Fibroblast of upper back skin (primary cell): ENCODE measurements at places on chromosomes 5 and 9.

DNA sequence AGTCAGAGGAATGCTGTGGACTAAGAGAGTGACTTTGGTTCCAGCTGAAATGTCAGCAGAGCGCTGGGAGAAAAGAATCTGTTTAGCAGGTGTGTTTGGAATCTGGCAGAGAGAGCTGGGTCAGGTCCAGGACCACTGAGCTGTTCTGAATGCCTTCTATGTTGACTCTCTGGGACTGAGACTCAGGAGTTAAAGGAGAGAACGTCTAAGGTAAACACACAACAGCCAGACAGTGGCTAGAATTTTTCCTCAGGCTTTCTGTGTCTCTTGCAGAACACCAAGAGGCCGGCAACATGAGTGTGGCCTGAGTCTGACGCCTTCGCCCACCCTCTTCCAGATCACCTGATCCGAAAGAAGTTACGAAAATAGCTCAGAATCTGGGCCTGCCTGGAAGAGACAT, 107.2 kb upstream of the ZNF462 start:
- no peak for DNase-seq

GRCh38 chr5:39570403-39571027, 145.7 kb upstream of the DAB2 start:
- peak; percentile 62 for DNase-seq

GRCh38 chr9:127053960-127054359, 68.5 kb downstream of the ANGPTL2 start:
- DNase-seq: no peak

GRCh38 chr5:54761213-54761701, 224.1 kb downstream of the ESM1 start:
- peak; percentile 100 for DNase-seq

GRCh38 chr5:142544946-142545649, 140.8 kb downstream of the FGF1 start:
- DNase-seq: peak; percentile 40

DNA sequence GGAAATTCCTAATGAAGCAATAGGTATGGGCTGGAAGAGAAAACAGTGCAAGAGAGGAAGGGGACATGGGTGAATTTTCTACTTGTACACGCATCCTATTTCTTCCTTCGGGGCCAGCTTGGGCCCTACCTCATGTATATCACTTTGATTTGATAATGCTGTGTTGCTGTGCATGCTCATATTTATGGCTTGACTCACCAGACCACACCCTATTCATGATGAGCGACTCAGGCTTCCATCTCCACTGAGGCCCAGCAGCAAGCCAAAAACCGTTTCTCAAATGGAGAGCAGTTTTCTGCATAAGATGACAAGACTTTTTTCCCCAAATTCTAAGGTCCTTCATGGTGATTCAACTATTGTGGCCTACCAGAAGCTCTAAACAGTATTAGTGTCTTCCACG, 2039.1 kb upstream of the CDH9 start:
- no peak for DNase-seq

DNA sequence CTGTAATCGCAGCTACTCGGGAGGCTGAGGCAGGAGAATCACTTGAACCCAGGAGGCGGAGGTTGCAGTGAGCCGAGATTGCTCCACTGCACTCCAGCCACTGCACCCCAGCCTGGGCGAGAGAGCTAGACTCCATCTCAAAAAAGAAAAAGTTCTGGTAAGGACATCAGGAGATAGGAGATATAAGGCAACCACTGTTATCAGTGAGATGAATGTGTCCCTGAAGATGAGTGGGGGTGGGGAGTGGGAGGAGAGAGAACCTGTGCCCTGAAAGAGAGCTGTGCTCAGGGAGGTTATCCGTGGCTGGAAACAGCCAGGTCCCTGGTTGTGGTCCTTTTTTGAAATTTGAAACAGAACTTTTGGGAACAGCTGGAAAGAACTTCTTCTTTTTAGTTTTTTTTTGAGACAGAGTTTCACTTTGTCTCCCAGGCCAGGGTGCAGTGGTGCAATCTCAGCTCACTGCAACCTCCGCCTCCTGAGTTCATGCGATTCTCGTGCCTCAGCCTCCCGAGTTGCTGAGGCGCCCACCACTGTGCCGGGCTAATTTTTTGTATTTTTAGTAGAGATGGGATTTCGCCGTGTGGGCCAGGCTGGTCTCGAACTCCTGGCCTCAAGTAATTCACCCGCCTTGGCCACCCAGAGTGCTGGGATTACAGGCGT, 2.6 kb downstream of the PTPA start:
- DNase-seq: no peak

DNA sequence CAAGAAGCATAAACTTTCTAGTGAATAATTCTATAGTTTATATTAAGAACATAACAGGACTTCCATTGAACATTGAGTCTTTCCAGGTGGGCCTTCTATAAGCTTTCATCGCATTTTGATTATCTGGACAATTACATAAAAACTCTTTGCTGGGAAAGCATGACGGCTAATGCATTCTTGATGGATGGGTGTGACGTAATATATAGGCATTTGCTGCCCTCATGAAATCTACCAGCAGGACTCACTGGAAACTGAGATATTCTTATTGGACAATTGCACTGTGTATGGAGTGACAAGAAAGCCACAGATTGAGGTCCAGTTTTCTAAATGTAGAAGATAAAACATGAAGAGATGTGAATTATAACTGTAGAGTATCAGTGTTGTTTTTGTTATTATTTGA, 15.0 kb downstream of the PTPRD start:
- DNase-seq: no peak

GRCh38 chr5:34452170-34452828, 203.8 kb upstream of the RAI14 start:
- DNase-seq: peak; percentile 49

GRCh38 chr9:4666042-4666699, at the start of gene SPATA6L:
SPATA6L (minus strand) TSS chr9:4666480; CDS start chr9:4666250, 230 bp downstream.
- DNase-seq: peak; percentile 29

DNA sequence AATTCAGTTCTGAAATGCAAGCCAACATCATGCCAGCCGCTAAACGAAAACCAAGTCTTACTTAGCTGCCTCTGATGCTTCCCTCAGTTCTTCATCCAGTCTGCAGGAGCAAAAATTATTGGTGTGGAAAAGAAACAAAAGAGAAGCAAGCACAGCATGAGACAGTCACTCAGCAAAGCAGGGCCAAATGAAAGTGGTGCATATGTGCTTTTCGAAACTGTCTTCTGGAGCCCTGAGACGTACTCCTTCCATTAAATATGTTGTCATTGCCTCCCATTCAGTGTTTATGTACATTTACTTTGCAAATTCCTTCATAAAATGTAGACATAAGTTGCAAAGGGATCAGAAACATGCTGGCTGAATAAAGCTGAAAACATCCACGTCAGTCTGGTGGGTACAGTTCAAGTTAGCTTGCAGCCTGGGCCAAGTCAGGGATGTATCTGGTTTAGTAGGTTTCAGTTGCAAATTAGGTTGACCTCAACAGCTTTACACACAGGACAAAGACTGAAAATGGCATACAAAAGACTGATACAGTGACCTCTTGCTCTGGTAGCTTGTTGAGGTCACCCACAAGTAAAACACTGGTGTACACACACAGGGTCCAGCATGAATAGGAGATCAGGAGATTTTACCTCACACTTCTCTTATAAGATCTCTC, 139.7 kb upstream of the PCA3 start:
- no peak for DNase-seq

GRCh38 chr5:156783092-156783491, 67.0 kb upstream of the PPP1R2B start:
- DNase-seq: no peak

GRCh38 chr5:16826379-16827125, 109.5 kb downstream of the MYO10 start:
- DNase-seq: no peak

GRCh38 chr5:131281133-131281867, 17.4 kb downstream of the CDC42SE2 start:
- DNase-seq: no peak

DNA sequence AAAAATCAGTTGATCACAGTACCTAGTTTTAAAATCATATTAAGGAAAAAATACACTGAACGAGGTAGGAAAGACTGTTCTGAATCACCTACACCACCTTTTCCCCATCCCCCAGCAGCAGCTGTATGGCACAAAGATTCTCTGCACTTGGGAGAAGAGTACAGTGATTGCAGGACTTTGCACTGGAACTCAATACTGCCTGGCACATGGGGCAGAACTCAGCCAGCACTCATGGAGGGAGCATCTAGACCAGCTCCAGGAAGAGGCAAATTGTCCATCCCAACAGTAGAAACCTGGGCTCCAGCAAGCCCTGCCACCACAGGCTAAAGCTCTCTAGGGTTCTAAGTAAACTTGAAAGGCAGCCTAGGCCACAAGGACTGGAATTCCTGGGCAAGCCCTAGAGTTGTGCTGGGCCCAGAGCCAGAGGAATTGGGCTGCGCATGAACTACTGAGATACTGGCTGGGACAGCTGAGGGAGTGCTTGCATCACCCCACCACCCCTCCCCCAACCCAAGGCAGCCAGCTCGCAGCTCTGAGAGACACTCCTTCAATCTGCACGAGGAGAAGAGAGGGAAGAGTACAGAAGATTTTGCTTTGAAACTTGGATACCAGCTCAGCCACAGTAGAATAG, 654.4 kb upstream of the CDH6 start:
- DNase-seq: peak; percentile 43

GRCh38 chr5:32068561-32068960, 105.6 kb downstream of the GOLPH3 start:
- no peak for DNase-seq

GRCh38 chr9:126860077-126860756, at the start of gene ZBTB34:
ZBTB34 (plus strand) TSS chr9:126860639; CDS start chr9:126879400, 18,761 bp downstream.
- DNase-seq: peak; percentile 46

DNA sequence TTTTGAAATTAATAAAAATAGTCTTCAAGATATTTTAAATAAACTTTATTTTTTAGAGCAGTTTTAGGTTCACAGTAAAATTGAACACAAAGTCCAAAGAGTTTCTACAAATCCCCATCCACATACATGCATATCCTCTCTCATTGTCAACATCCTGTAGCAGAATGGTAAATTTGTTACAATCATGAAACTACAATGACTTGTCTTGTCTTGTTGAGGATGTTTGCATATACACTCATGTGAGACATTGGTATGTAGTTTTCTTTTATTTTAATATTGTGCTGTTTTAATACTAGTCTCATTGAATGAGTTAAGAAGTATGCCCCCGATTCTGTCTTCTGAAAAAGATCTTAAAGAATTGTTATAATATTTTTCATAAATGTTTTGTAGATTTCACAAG, 447.0 kb upstream of the EDIL3 start:
- no peak for DNase-seq

- DNase-seq: peak; percentile 53
Observed at GRCh38 chr5:135426102-135427082, 20.8 kb downstream of the DCANP1 start.

DNA sequence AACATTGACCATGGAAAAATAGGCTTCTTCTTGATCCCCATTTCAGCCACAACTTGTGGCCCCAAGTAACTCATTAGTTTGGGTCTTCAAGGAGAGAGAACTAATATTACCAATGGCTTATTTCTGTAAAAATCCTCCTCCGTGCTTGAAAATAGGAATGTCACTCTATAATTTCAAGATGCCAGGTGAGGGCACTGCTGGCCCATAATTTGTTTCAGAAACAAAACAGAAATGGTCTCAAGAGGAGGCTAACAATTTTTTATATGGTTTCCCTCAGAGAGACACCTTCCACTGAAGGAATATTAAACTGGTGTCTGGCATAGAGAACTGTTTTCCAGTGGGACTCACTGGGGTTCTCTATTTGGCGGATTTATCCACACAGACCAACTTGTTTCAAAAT, 437.0 kb upstream of the TRPC7 start:
- DNase-seq: peak; percentile 41

GRCh38 chr5:171355302-171355724, 32.3 kb upstream of the NPM1 start:
- DNase-seq: no peak

DNA sequence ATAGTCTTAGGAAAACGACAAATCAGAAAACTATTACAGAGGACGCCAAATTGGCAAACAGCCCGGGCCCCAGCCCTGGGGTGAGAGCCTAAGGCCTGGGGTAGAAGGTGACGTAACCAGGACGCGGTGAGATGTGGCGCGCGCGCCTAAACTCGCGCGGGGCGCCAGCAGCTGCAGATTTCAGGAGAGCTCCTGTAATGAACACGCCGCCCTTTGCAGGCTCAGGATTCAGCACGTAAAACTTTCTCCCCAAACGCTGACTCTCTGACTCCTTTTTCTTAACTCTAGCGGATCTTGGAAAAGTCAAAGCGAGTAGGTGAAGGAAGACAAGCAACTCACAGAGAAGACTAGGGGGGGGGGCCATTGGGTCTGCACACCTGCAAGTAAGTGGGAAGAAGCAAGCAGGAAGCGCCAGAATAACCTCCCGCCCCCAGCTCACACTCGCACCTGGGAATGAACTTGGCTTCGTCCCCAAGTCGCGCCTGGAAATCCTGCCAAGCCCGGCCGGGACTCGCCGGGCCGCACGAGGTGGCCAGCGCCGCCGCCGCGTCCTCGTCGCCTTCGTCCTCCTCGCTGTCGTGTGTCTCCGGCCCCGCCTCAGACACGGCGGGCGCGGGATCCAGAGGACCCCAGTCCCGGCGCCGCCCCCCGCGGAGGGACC, 822 bp downstream of the RASEF start:
- DNase-seq: peak; percentile 43

DNA sequence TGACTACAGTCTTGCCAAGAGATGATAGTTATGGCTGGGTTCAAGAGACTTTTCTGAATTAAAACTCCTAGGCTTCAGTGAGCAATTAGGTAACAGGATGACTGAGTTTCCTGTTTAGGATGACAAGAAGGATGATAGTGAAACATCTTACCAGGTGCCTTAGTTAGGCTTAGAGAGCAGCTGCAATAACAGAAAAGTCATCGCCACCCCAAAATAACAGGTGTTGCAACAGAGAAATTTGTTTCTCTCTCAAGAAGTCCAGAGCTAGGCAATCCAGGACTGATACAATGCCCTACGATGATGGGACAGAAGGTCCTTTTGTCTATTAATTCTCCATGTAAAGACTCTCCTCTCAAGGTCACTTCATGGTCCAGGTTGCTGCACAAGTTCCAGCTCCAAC, 361.8 kb downstream of the CAAP1 start:
- no peak for DNase-seq

GRCh38 chr5:90680921-90681563, 122.4 kb downstream of the ADGRV1 start:
- DNase-seq: no peak

GRCh38 chr5:116525674-116526073, 48.9 kb downstream of the SEMA6A start:
- DNase-seq: no peak
